ENCODE measurements at places on chromosomes 5 and 9.

DNA sequence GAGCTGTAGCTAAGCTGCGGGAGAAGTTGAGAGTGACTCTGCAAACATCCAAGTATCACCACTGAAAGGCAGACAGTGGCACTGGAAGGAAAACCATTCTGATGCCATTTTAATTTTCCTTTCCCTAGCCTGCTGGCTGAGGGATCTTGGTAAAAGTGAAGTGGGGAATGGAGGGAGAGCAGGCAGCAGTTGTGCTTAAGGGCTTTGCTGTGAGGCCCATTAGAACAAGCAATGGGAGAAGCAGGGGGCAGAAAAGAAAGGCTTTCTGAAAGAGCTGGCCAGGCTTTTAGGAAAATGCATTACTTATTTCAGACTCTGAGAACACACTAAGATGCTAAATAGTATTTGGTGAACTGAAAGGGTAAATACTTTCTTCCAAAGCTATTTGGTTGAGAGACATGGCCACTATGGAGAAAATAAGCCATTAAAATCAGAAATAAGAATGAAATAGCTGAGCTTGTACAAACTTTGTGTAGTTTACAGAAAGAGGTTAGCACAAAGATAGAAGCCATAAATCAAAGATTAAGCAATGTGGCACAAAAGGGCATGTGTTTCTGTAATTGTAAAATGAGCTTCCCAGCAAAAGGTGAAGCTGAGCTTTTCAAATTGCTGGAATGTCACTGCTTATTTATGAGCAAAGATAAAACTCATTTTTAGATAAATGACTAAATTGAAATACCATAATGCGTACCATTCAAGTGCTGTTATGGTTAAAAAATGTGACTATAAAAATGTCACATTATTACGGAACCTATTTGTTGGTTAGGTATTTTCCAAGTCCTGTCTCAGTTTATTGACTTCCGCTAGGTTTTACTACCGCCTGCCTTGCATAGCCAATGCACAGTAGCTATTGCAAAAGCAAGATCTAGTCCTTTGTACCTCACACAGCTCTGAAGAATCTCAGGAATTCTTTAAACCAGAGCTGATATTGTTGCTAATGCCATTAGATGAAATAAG, 20.8 kb downstream of the SNCAIP start:
- no peak for DNase-seq

DNA sequence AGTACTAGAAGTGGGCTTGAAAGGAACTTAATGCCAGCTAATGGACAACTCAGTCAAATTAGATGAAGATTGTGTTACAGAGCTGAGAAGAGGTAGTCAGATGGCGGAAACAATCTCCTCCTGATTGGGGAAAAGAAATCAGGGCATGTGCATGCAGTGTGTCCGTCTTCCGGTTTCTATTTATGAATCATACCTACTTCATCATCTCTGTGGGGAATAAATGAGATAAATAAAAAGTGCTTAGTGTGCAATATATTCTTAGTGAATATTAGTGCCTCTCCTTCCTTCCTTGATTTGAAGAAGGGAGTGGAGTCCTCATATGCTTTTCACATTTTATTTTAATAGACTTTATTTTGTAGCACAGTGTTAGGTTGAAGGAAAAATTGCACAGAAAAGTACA, 108.7 kb upstream of the NFIL3 start:
- peak; percentile 8 for DNase-seq

DNA sequence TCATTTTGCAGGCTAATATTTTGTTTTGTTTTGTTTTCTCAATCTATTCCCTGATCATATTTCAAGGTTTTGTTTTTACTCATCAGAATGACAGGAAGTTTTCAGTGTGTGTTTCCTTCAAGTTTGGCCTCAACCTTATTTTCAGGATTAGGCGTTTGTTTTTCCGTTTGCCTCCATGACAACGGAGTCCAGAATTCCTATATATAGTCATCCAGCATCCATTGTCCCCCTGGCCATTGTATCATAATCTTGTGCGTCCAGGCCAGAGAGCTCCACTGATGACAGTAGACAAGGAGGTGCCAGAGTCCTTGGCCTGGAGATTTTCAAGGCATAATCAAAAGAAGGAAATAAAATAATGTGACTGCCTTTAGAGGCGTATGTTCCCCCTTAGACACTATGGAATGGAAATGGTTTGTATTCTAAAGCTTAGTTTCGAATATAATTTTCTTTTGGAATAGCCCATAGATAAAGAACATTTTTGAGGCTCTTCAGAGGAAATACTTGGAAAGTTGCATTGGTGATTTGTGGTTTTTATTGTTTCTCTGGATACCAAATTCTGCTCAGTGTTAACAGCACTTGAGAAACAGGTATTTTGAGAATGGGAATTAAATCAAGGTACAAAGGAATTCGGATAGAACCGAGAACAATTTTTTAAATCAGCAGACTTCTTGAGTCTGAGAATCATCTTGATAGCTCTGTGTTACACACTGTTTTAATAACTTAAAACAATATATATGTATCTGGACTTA, 99.8 kb downstream of the ZNF462 start:
- no peak for DNase-seq

GRCh38 chr5:160926428-160926827, 74.4 kb upstream of the ATP10B start:
- DNase-seq = peak; percentile 72

- DNase-seq = no peak
These were observed 10.7 kb downstream of the OTULIN start for GRCh38 chr5:14674983-14675854.

DNA sequence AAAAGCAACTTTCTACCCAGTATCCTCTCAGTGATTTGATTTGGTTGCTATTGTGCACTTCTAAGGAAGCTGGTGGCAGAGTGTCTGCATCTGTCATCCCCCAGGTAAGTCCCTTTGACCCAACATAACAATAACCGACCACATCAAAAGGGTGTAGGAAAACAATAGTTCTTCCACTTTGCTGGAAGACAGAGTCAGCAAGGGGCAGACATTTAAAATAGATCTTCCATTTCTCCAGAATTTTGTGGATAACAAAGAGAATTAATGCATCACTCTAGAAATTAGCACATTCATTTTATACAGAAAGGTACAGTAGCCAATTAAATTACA, 177.5 kb downstream of the EBF1 start:
- DNase-seq = no peak

DNA sequence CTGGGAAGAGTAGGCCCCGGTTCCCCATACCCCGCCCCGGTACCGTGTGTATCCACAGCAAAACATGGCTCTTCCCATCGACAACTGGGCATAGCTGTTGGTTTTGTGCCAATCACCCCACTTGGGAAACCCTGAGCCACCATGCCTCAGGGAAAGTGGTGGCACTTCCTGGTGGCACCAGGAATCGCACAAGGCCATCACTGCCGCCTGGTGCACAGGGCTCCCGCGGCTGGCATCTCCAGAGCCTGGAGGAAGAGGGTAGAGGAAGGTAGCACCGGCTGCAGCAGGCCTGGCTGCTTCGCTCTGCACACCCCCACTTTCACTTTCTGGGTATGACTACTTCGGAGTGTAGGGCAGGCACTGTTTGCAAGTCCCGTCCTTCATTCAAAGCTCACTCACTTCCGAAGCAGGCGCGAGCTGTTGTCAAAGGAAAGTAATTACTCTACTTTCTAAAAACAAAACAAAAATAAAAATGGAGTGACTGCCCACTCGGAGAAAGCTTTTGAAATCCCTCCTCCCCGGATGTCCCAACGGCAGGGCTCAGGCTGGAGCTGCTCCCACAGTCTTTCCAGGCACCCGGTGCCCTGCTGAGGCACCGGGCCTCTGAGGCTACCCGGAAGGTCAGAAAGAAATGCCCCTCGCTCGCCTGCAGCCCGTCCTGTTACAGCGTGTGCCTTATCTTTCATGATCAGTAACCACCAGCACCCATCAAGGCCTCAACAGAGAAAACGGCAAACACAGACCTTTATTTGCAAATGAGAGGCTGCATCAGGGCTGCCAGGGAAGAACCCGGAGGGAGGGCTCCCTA, 2.0 kb downstream of the BRD3 start:
- no peak for DNase-seq

DNA sequence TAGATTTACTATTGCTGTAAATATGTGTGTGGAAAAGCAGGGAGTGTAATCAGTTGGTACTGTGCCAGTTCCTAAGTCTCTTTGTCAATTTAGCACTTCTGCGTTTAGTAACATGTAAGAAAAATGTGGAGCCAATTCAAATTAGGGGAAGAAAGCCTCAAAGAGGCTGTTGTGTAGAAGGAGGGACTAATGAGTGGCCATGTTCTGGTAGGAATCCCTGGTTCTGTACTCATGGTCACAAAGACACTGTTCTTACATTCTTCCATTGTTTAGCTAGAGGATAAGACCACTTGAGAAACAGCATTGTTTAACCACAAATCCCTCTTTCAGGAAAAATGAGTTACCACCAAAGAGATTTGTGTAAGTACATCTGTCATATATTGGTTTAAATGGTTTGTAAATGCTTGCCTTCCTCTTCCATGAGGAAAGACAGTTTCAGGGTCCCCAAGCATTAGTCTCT, 14.9 kb downstream of the ARHGEF28 start:
- DNase-seq = no peak

DNA sequence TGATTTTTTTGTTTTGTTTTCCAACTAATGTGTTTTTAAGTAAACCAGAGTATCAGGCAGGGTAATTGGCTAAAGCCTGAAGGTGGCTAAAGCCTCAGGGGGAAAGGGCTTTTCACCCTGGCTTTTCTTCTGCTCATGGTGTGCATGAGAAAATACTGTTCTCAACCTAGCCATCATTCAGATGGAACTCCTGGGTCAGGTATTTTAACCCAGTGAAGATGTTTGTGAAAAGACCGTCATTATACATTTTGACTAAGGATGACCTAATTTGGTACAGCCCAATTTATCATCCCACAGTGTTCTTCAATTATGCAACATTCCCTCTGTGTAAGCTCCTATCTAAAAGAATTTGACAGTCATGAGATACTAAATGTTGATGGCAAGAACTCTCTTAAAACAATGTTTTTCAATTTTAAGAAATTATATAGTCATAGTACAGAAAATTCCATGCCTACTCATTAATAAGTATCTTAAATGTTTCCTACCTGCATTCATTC, 209.5 kb upstream of the TARS1 start:
- no peak for DNase-seq

DNA sequence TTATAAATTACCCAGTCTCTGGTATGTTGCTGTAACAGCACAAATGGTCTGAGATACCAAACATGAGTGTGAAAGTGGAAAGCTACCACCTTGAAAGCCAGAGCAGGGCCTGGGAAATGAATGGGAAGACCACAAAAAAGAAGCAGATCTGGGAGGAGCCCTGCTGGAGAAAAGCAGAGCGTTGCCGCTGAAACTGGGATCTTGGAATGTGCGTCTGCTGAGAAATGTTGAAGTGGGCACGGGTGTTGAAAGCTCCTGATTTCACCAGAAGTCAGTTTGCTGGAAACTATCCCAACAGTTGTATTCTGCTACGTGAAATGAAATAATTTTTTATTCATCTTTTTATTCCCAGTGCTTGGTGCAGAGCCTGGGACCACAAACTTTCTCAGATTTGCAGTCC, 40.0 kb downstream of the NUDT12 start:
- DNase-seq = no peak

DNA sequence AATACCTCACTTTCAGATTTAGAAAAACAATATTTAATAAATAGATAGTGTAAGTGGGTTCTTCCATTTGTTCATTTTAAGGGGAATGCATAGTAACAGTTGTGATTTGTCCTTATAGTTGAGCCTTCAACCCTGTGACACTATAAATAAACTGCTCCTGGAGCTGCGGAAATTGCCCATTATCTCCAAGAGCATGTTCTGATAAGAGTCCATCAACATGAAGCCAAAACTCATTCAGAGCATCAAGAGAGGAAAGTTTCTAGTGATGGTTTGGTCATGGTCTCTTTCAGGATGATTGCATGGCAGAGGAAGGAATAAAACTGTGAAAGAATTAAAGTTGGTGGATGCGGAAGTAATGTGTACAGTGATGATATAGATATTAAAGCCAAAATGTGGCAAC, 772.1 kb upstream of the DMAC1 start:
- DNase-seq = no peak

Data from NCI-H510A treated with DMSO at 0.1 percent for 48 hours (cell line).